ENCODE measurements at places on chromosomes 11 and 22. TPM values are rescaled to one million over a fixed set of nuclear protein-coding genes. Genes with fewer than 3 reads are reported as not detected.

DNA sequence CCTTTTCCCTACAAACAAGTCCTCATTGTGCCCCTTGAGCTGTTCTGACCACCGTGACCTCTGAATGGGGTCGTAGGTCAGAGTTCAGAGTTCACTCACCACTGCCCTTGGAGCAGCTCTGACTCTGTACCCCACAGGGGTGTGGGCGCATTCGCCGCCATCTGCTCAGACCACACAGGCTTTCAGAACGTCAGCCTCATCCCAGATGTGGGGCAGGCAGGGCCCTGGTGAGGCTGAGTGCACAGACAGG, 14.8 kb upstream of the MUC5B start:
- no peak for DNase-seq

Gene LRRC74B
- not detected for total RNA-seq

GRCh38 chr22:21033895-21034294, 1.5 kb upstream of the SLC7A4 start:
- no peak for DNase-seq

Gene MPPED1
- not detected for total RNA-seq

Gene FBLN1
- total RNA-seq: 11.4 TPM

GRCh38 chr22:20194681-20195593, 44.1 kb upstream of the CCDC188 start:
- DNase-seq: no peak

Gene OR8G1
- total RNA-seq: not detected

GRCh38 chr11:107770551-107770951, 58.7 kb upstream of the SLN start:
- peak; percentile 19 for DNase-seq
